Vein endothelial cell (primary cell): ENCODE measurements at places on chromosomes 2 and 18. TPM values are rescaled to one million over a fixed set of nuclear protein-coding genes. Genes with fewer than 3 reads are reported as not detected.

FTCDNL1 gene
- total RNA-seq, result 0.67 TPM in 1 of 2 replicates, not detected in the other

UGT1A10 gene
- total RNA-seq, result not detected in 2 replicates

UCN gene
- 0.38 and 1.3 TPM in 2 replicates for total RNA-seq

SLC35F6 gene
- 64.1 and 73.2 TPM in 2 replicates for total RNA-seq

PLGLB1 gene
- 0.57 and 1.3 TPM in 2 replicates for total RNA-seq
